ENCODE measurements at places on chromosomes 5 and 9.

- no peak for DNase-seq
Measured at GRCh38 chr5:59151162-59151889, 568.5 kb downstream of the RAB3C start.

GRCh38 chr5:138107213-138107612 is 23.4 kb downstream of the WNT8A start:
- no peak for DNase-seq

- DNase-seq: peak; percentile 16
Measured at GRCh38 chr9:86175743-86176456, 76.5 kb upstream of the GOLM1 start.

DNA sequence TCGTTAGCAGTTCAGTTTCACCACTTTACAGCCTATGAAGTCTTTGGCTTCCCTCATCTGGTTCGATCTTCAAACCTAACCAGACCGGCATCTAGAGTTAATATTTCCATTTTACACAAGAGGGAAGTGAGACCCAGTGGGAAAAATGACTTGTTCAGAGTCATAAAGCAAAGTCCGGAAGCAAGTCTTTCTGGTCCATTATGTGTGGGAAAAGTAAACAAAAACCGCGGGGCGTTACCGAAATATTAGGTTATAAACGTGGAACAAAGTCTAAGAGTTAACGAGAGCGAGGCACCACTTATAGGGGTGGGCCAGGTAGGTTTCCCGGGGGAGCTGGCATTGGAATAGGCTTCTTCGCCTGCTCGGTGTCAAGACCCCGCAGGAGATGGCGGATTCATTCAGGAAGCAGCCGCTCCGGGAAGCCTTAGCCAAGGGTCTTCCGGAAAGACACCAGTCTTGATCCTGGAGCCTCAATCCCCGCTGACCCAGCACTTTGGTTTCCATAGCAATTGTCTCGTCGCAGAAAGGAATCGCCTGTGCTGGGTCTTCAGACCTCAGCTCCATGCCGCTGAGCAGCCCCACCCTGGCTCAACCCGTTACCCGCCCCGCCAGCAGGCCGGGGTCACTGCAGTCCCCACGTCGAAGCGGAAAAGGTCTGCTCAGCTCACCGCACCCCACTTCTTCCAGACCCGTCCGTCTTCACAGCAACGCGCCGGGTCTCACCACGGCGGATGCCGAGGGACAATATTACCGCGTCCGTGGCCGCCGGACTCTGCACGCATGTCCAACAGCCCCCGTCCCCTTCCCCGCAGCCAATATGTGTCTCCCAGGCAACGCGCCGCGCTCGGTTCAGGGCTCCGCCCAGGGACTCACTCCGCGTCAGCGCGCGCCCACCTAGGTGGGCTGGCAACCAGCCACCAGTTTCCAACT is at the start of gene C5orf52:
Gene C5orf52 (plus strand): TSS at position 872 of the 930 bp plus-strand sequence. CDS start 82 bp downstream, outside the sequence.
- peak; percentile 55 for DNase-seq

- no peak for DNase-seq
Measured at GRCh38 chr5:111929867-111930266, 172.9 kb upstream of the NREP start.

GRCh38 chr5:57069115-57069835 is 104.6 kb upstream of the GPBP1 start:
- DNase-seq: no peak

- no peak for DNase-seq
Measured at GRCh38 chr5:149073213-149073612, 10.4 kb upstream of the SH3TC2 start.
